ENCODE measurements at places on chromosomes 5 and 9.

- no peak for DNase-seq
Measured at GRCh38 chr5:142749321-142749720, 20.9 kb upstream of the ARHGAP26 start.

- no peak for DNase-seq
Measured at GRCh38 chr9:81874931-81875330, 53.3 kb upstream of the SPATA31D4 start.

- no peak for DNase-seq
Measured at GRCh38 chr5:101517795-101518194, 614.7 kb upstream of the ST8SIA4 start.

DNA sequence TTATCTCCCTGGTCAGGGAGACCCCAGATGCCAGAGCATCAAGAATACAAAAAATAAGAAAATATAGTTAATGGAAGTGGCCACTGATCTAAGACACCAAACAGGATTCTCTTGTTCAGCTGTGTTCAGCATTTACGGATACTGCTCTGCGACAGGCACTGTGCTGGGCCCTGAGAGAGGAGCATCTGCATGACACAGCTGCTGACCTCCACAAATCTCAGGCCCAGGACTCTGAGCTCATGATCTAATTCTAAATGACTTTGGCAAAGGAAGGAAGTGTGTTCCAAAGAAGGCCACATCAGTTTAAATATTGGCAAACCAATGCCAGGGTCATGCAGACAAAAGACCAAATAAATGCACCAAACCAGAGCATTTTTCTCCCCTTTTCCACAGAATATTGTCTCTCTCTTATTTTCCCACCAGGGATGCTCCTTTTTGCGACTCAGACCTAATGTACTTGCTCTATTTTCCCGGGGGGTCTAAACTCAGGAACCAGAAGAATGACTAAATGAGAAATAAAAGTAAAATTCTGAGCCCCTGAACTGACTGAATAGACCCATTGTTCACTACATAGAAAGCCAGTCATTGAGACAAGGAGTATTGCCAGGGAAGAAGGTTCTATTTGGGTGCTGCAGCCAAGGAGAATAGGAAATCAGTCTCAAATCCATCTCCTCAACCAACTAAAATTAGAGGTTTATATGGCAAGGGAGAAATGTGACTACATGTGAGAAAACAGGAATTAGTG, 1.4 kb upstream of the AGGF1 start:
- DNase-seq: no peak

DNA sequence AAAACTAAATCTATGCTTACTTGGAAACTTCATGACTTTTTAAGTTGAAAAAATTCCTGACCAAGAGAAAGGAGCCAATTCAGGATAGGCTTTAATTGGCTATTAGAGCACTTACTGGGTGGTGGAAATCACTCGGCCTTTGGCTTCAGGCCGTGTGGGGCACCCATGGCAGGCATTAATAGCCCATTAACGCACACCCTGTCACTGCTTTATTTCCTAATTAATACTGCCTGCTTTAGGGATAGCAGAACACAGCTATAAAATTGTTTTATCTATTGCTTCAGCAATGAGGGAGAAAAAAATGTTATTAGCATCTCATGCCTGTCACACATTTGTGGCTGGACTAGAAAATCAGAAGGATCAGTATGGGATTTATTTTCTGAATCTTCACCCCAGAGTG, 58.1 kb downstream of the PSAT1 start:
- DNase-seq: no peak

DNA sequence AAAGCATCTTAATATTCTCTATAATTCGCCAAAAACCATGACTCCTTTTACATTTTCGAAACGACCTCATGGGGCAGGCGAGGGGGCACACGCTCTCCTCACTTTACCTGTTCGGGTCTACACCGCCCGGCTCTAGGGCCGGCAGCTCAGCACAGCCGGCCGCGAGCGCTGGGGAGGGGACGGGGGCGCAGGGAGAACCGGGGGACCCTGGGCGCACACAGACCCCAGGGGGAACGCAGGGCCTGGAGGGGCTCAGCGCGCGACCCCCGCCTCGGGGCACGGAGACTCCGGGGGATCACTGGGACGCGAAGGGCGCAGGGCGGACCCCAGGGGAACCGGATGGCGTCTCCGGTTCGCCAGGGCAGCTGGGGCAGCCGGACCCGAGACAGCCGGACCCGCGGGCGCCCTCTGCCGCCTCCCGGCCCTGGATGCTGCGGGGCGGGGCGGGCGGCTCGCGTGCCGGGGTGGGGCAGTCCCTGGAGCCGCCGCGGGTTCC, at the start of gene AHRR:
Gene AHRR, plus strand, starts transcription at position 485 of the 496 bp plus-strand sequence. CDS start 22,189 bp downstream, outside the sequence.
- DNase-seq: no peak

DNA sequence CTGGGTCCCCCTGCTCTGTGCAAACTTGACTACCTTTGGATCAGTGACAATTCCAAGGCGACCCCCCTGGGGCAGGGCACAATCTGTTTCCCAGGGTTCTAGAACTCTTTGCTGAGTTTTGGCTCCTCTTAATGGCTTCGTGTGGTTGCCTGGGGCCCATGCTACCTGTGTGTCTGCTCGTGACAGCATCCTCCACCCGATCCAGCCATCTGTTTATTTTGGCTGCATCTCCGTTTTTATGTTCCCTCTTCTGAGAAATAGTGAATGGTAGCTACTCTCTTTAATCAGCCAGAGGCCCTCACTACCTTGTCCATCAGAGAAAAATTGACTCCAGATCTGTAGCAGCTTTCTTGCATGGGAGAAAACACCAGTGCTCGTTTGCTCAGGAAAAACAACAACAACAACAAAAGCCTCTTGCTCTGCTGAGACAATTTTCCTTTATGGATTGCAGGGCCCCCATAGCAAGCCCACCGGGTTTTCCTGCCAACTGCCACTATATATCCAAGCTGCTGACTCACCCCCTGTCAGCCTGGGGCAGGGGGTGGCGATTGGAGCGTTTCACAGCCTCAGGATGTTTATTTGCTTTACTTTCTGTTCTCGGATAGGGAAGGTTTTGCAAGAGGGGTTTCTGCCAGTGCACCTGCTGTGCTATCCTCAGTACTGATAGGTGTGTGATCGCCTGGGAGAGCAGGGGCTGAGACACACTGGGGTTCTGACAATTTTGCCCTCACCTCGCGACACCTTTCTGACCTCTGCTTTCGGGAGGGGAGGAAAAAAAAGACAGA, 607.8 kb downstream of the BNC2 start:
- DNase-seq: no peak

GRCh38 chr9:75231167-75231566, 142.9 kb downstream of the OSTF1 start:
- no peak for DNase-seq

DNA sequence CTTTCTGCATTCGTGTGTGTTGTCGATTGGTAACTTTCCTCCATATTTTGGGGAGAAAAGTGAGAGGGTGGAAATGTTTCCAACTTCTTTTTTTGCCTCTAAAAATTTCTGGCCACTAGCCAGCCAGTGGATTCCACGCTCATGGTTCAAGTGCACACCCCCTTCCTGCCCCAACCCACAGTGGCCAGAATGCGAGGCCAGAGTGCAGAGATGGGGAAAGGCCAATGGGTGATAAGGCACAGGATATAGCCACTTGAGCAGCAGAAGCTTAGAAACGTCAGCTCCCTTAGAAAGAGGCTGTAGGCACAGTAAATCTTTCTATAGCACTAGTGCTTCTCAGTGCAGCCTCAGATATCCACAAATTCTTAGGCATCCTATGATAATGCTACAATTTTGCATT, 75.8 kb upstream of the ADRB2 start:
- no peak for DNase-seq

DNA sequence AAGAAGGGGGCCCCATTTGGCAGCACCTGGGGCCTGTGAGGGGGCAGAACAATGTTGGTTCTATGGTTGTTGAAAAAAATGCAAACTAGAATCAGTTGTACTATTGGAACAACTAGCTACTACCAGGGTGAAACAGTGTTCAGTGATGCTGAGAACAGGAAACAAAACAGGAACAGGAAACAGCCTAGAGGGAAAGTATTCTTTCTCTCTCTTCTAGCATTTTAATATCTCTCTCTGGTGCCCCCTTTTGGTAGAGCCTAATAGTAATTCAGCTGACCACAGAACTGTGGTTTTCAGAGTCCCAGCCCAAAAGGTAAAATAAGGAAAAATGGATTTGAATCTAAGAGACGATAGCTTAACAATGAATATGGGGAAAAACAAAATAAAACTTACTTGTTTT, 138.0 kb upstream of the KCNN2 start:
- DNase-seq: no peak

- no peak for DNase-seq
Measured at GRCh38 chr9:22650946-22651345, 204.3 kb downstream of the DMRTA1 start.

DNA sequence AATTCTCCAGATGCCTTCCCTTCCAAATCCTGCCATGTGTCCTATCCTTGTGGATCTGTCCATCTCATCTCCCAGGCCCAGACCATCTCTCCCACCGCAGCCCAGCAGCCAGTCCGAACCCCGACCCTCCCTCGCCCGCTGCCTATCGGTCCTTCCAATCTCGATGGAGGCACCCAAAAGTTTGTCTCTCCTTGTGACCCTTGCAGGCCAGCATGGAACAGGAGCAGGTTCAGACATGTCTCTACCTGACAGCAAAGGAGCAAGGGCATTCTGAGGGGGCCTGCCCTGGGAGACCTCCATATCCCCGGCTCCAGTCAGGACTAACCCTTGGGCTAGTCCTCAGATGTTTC, 51.0 kb downstream of the SEMA4D start:
- DNase-seq: no peak

DNA sequence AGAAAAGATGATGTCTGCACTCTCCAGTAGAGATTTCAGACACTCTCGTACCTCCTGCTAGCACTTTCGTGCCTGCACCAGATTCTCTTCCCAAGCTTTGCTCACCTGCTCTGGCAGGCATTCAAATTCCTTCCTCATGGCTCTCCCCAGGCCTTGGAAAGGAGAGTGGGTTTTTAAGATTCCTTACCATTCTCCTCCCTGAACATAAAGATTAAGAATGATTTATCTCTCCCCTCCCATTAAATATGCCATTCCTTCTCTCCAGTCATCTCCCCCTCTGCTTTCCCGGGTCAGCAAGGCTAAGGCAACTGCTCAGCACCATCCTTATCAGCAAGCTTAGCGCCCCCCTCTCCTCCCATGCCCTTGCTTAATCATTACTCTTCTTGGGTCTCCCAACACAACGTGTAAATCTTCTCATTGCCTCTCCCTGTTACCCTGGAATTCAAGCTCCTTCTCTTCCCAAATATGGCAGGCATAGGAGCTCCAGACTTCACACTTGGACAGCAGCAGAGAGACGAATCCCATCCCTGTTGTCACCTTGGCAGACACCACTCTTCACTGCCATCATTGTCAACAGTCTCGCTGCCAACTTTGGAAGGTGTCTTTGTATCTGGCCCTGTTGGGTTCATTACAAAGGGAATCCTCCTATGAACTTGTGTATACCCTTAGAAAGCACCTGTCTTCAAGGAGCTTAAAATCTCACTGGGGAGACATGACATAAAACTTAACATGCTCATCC, 332.9 kb downstream of the SLIT3 start:
- DNase-seq: no peak

GRCh38 chr5:142420561-142421227, 95.9 kb upstream of the SPRY4 start:
- DNase-seq: no peak

- no peak for DNase-seq
Measured at GRCh38 chr9:72996684-72997314, 43.9 kb upstream of the ALDH1A1 start.

GRCh38 chr5:9156282-9156681, 389.6 kb downstream of the SEMA5A start:
- DNase-seq: no peak

- DNase-seq: no peak
Measured at GRCh38 chr9:22337261-22337660, 109.4 kb upstream of the DMRTA1 start.

GRCh38 chr9:125558453-125559092, 148.4 kb downstream of the MAPKAP1 start:
- DNase-seq: no peak

DNA sequence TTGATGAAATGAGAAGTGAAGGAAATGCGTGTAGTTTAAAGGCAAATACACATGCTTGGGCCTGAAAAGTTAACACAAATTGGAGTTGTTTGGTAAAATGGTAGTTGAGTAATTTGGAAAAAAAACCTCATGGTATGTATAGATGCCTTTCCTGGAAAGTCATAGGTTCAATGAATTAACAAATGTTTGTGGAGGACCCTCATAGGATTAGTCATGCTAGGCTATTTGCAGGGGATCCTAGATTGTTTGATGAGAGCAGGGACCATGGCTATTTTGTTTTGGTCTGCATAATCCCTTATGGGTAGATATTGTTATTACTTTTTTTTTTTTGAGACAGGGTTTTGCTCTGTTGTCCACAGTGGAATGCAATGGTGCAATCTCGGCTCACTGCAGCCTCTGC, 93.5 kb upstream of the NR3C1 start:
- DNase-seq: no peak

GRCh38 chr5:179792612-179793467, 946 bp upstream of the LTC4S start:
- DNase-seq: no peak

DNA sequence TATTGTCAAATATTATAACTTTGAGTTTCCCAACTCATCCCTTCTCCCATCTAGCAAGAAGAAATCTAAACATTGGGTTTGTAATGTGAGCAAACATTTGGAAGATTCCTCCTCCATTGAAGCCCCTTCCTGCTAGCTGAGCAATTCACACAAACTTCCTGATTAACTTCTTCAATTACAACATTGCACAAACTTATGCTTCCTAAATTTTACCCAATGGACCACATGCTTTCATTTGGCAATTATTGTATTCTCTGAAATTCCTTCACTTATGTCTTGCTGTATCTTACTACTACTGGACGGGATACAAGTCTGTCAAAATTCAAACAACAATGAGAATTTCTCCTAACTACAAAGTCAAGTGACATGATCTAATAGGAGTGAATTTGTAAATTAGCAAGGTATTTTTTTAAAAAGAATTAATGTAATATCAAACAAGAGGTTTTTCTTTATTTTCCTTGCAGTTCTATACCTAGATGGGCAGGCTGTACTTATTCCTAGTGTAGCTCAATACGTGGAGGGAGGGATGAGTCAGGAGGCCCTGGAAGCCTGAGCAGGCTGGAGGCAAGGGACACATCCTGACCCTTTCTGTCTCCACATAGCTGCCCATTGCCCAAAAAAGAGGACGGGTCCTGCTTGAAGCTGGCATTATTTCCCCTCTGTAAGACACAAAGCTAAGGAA, 11.8 kb upstream of the IFNW1 start:
- no peak for DNase-seq

DNA sequence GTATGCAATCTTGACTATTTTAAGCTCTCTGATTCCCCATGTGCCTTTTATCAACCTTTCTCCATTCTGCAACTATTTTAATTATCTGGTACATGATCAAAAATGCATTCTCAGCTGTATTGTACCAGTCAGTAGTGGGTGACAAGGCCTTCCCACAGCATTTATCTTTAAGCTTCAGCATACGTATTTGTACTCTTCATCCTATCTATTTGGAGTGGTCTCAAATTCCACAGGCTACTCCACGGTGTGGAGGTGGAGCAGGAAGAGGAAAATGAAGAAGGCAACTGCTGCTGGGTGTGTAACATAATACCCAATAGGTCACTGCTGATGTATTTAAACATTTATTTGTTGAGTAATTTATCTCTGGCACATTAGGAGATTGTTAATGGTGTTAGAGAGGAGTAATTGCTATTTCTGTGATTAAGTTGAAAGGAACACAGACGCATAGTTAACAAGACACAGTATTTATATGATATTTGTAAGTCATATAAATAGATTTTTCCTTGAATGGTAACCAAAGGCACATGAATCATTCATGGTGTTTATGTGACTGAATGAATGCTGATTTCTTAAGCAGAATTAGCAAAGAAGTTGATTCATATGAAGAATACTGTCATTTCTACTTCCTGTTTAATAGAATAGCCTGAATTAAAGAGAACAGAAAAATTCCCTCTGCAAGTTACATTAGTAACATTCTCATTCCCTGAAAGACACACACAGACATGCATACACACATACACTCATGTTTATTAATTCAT, 153.8 kb upstream of the NR3C1 start:
- DNase-seq: no peak
